ENCODE measurements at places on chromosomes 16 and 17.

DNA sequence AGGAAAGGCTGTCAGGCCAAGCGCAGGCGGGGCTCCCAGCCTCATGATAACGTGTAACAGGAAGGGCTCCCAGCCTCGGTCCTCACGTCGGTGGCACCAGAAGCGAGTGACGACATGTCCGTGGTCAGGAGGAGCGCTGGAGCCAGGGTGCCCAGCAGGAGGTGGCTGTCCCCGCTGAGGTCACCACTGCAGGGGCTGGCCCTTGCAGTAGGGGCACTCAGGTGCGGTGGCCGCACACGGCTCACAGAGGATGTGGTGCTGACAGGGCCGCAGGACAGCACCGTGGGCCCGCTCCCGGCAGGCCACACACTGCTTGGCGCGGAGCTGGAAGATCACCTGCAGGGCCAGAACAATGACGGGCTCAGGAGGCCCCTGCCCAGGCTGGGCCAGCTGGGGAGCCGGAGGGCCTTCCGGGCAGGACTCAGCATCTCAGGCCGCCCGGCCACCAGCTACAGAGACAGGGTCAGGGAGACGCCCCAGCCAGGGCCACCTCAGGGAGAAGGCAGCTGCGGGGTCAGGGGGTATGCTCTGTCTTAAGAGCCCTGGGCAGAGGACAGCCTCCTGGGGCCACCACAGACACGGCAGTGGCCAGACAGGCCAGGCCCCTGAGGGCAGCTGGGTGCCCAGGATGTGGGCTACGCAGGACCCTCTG lies 14.5 kb downstream of the GNPTG start:
- no peak for DNase-seq

GRCh38 chr17:66579556-66579955 lies 255.4 kb upstream of the CACNG5 start:
- no peak for DNase-seq

GRCh38 chr16:67862623-67863583 lies 9.9 kb upstream of the EDC4 start:
- DNase-seq: no peak

- DNase-seq: no peak
Measured at GRCh38 chr16:53580038-53580802, 77.2 kb upstream of the AKTIP start.

GRCh38 chr16:86982912-86983311 lies 334.3 kb downstream of the C16orf95 start:
- DNase-seq: no peak

DNA sequence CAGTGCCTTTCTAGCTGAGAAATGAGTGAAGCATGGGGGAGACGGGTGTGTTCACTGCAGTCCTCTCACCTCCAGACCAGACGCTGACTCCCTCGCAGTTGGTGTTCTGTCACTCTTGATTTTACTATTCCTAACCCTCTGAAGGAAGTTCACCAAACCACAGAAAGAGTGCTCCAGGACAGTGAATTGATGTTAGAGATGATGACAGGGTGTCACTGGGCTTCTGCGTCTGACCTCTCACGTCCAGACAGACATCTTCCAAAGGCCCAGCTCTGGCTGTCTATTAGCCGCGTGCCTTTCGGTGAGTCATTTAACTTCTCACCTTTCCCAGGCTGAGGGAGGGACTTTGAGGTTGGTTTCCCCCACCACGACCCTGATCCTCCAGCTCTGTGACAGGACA lies 8.2 kb downstream of the CRAMP1 start:
- DNase-seq: no peak

- DNase-seq: no peak
Measured at GRCh38 chr16:11629071-11630030, 38.9 kb upstream of the SNN start.

- no peak for DNase-seq
Measured at GRCh38 chr16:31360251-31360650, 5.3 kb downstream of the ITGAX start.

GRCh38 chr17:67707442-67707841 lies 10.3 kb upstream of the NOL11 start:
- DNase-seq: no peak

GRCh38 chr16:84459941-84460405 lies 44.5 kb downstream of the MEAK7 start:
- no peak for DNase-seq

DNA sequence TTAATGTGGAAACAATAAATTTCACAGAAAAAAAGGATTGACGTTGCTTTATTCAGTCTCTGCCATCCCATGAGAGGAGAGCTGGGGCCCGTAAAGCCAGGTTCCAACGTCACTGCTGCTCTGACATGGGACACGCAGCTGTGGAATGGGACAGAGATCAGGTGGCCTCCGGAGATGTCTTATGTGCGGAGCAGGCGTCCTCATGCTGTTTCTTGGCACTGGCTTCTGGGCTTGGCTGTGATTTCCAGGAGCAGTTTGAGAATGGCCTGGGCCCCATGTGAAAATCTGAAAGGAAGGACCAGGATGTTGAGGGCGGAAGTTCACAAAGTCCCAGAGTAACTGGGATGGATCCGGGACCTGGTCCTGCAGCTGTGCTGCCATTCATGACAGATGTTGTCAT lies 32.4 kb downstream of the NDEL1 start:
- DNase-seq: no peak

GRCh38 chr16:64627781-64628180 lies 494.1 kb downstream of the CDH11 start:
- DNase-seq: no peak

GRCh38 chr17:80910043-80910442 lies 81.6 kb upstream of the CHMP6 start:
- no peak for DNase-seq

DNA sequence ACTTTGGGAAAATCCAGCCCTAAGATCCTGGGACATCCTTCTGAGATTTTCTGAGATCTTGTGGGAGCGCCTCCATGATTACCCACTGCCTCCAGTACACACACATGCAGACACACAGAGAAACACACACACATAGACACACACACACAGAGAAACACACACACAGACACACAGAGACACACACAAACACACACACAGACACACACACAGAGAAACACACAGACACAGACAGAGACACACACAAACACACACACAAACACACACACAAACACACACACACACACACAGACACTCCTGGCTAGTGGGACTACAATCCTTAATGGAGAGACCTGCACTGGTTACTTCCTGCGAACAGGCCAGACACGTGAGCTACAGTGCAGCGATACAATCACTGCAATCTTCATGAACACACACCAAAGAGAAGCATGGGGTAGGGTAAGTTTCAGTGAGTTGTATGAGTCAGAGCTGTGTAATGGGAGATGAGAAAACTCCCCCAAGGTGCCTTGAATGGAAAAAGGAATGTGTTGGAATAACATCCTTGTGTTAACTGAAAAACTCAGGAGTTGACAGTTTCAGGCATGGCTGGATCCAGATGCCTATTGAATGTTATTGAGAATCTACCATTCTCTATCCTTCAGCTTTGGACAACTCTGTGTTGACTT lies 79.5 kb downstream of the SLC6A2 start:
- DNase-seq: no peak

DNA sequence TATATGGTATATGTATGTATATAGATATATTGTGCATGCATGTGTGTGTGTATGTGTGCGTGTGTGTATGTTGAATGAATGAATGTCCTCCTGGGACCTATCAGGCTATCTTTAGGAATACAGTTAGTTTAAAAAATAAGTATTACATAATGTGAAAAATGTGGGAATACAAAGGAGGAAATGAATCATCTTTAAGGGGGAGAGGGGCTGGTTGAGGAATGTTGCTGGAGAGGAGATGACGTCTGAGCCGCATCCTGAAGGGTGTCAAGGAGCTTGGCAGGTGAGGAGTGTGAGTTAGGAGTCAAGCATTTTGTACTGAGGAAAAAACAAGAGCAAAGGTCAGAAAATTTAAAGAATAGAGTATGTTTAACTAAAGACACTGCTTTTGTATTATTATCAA lies 62.4 kb upstream of the NLK start:
- no peak for DNase-seq

DNA sequence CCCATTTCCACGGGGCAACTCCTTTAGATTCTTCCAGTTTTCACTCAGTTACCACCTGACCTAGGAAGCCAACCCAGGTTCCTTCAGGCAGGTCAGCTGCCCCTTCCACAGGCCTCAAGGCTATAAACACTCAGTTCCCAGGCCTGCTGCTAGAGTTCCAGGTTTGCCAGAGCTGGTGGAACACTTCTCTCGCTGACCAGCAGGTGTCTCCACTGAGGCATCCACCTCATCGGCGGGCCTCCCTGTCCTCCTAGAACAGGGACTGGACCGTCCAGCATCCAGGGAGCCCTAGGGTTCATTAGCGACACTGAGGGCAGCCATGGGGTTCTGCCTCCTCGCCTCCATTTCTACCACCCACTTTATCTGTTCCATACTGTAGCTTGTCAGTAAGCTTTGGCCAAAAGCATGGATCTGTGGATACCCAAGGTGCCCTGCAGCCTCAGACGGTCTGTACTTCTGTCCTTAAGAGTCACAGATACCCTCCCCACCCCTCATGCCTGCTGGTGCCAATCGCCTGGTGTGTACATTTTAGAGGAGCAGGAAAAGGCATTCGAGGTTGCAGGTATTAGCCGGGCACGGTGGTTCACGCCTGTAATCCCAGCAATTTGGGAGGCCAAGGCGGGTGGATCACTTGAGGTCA lies 29.0 kb downstream of the PIMREG start:
- peak; percentile 80 for DNase-seq

- DNase-seq: no peak
Measured at GRCh38 chr16:19291475-19291874, 5.9 kb downstream of the CLEC19A start.

- no peak for DNase-seq
Measured at GRCh38 chr17:81189670-81190530, 23.9 kb upstream of the AATK start.

DNA sequence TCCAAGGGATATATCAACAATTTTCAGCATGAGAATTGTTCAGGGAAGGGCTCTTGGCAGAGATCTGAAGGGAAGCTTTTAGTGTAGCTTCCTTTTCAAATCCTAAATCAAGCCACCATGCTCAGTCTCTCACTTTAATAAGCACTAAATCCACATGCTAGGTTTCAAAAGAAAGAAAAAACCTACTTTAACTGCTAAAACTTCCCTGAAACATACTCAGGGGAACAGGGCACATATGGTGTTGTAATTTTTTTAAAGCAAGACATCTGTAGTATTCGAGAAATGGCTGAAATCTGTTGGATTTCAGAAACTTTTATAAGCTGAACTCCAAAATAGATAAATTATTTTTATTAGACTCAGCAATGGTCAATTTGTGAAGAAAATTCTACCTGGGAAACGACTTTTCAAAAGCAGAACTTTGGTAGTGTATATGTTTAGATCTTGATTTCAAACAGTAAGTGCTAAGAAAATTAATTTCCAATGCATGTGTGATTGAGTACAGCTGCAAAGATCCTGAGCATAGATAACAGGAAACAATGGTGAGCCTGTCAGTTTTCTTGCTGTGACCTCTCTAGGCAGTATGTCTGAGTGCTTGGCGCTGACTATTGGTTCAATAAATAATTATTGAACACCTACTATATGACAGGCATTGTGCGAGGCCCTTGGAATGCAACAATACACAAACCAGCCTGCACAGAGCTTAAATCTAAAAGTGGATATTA lies 804.5 kb upstream of the SOX9 start:
- DNase-seq: no peak

- DNase-seq: peak; percentile 100
Measured at GRCh38 chr17:18038861-18039534, at the start of the genes ATPAF2 and GID4. TSS of gene ATPAF2 (minus strand) at chr17:18039168. CDS start at chr17:18039013, 155 bp downstream. TSS of gene GID4 (plus strand) at chr17:18039408. CDS start at chr17:18039465, 57 bp downstream.

- no peak for DNase-seq
Measured at GRCh38 chr17:52035336-52035915, 123.1 kb downstream of the CA10 start.

GRCh38 chr16:48001324-48001895 lies 154.4 kb downstream of the ABCC12 start:
- no peak for DNase-seq

DNA sequence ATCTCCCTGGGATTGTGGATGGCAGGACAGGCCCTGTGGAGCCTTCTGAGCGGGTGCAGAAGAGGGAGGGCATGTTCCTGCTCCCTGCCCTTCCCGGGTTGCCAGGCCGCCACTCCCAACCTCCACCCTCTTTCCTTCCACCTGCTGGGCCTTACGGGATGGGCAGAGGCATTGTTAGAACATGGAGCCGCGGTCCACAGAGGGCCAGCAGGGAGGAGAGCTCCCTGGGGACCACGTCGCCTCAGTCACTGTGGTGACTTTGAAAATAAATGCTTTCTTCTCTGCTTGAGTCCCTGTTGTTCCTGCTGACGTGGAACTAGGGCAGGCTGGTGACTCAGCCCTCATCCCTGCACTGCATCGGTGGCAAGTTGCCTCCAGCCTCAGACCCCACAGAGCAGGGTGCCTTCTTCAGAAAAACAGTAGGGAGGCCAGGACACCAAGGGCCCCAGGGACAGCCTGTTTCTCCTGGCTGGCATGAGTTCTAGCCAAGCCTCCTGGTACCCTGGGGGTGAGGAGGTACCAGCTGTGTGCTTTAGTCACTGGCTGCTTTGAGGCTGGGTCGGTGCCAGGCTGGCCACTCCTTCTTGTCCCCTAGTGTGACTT lies 224.9 kb downstream of the SEC14L1 start:
- DNase-seq: no peak

- DNase-seq: no peak
Measured at GRCh38 chr17:44279666-44280391, 11.9 kb upstream of the SLC4A1 start.

- no peak for DNase-seq
Measured at GRCh38 chr17:17541640-17542001, 45.4 kb upstream of the RASD1 start.

DNA sequence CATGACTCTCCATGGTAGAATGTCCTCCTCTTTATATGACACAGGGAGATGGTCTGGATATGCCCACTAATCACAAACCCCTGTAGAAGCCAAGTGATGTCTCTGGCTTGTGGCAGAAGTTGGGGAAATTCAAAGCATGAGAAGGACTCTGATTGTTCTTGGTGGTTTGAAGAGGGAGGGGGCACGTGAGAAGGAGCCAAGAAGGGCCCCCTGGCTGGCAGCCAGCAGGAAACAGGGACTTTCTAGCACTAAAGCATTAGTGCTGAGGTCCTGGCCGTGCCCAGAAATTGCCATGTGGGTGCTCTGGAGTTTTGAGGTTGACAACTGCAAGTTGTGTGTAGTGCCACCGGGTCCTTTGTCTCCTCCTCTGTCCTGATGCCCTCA lies 199.9 kb downstream of the LGALS9B start:
- DNase-seq: no peak

DNA sequence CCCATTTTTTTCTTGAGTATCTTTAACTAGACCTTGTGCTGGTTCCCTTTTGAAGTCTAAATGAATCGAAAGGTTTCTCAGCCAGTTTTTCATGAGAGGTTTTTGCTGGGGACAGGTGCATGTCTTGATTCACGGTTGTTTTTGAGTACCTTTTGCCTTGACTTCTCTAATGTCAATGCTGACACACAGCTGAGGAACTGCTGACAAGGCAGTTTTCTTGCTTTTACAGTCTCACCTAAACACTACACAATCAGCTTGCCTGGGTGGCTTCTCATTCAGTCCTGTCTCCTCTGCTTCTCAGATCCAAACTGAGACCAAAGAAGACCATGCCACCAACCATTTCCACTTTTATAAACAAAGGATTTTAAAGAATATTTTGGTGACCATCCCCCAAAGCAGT lies 7.1 kb downstream of the OR3A3 start:
- DNase-seq: no peak

GRCh38 chr17:37517881-37518280 lies 28.2 kb downstream of the DUSP14 start:
- DNase-seq: no peak

GRCh38 chr16:82585675-82586074 lies 41.1 kb upstream of the CDH13 start:
- no peak for DNase-seq
